ENCODE measurements at places on chromosomes 13 and 19.

DNA sequence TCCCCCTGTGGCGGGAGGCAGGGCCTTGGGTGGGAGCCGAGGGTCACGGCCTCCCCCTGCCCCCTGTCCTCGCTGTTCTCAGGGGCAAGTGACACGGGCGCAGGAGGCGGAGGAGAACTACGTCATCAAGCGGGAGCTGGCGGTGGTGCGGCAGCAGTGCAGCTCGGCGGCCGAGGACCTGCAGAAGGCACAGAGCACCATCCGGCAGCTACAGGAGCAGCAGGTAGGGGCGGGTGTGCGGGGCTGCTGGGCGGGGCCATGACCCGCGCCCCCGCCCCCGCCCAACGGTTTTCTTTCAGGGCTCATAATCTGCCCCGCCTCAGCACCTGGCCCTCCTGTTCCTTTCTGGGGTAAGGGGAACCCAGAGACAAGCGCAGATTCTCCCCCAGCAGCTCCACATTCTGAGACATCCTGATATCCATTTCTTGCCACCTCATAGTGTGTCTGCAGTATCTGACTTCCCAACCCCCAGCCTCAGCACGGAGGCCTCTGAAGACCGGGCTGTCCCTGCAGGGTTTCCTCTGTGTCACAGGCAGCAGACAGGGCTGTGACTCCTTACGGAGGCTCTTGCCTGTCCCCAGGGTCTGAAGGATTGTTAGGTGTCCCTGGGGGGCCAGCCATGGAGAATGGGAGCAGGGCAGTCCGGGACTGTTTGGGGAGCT is 15.9 kb downstream of the PRR36 start:
- DNase-seq = no peak

DNA sequence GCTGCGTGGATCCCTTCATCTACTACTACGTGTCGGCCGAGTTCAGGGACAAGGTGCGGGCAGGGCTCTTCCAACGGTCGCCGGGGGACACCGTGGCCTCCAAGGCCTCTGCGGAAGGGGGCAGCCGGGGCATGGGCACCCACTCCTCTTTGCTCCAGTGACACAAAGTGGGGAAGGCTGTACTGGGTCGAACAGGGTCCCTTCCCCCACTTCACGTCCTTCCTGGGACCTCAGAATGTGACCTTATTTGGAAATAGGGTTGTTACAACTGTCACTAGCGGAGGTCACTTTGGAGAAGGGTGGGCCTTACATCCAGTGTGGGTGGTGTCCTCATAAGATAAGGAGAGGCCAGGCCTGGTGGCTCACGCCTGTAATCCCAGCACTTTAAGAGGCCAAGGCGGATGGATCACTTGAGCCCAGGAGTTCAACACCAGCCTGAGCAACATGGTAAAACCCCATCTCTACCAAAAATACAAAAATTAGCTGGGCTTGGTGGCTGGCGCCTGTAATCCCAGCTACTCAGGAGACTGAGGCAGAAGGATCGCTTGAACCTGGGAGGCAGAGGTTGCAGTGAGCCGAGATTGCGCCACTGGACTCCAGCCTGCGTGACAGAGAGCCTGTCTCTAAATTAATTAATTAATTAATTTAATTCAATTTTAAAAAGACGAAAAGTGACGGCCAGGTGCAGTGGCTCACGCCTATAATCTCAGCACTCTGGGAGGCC is 1.8 kb downstream of the F2RL3 start:
- DNase-seq = no peak

DNA sequence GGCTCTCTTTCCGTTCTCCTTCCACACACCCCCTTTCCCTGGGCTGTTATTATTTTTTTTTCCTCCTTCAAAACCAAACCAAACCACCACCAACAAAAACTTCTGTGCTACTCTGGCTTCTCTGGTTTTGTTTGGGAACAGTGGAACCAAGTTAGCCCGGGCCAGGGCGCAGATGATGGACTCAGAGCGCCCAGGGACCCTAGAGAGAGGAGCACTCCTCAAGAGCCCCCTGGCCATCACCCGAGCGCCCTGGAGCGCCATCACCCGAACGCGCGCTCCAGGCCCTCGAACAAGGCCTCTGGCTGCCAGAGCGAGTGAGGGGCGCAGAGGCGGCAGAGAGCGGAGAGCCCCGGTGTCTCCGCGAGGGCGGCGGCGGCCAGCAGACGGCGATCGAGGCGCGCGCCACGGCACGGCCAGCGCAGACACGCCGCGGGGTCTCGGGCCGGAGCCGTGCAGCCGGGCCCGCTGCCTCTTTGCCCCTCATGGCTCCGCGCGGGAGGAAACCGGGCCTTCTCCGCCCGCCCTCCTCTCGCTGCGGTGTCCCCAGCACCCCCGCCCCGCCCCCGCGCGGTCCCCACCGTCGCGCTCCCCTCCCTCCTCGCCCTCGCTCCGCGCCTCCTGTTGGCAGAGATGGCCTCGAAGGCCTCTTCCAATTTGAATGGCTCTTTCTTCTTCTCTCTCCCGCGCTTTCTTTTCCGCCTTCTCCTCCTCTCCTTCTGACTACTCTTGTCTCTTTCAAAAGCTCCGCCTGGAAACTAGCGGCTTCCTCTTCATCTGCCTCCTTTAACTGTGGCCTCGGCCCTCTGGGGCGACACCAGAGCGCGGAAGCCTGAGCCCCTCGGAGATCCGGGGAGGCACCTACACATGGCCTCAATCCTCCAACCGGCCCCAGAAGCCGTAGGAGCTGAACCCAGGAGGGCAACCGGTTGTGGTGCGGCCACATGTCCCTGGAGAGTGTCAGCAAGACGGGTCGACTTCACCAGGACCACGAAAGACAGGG is 4.1 kb upstream of the SOX1 start:
- no peak for DNase-seq

DNA sequence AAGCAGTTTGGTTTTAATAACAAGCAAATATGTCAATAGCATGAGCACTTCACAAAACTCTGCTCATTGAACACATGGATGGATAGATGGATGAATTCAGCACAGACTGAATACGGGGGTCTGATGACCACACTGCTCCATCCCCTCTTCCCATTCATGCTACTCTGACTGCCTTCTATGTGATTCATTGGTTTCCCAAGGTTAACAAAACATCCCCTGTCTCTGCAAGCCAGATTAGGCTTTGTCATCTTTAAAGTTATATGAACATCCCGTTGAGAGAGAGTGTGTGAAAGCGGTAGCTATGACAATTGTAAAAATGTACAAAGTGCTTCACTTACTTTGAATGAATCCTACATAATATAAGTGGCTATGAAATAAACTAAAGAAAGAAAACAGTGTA is 252.5 kb downstream of the OXGR1 start:
- DNase-seq = no peak

DNA sequence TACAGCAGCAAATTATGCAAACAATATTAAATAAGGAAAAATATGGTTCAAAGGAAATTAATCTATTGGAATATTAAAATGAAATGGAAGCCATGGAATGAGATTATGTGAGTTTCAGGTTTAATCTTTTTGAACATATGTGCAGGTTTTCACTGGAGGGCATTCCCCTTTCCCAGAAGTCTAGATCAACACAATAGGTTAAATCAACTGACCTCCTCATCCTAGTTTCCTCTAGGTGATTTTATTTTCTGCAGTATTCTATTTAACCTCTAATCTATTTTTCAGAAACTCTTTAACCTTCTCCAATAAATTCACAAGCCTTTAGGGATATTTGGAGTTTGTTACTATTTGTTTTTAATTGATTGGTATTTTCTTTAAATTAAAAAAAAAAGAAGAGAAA is 2657.6 kb upstream of the PCDH20 start:
- no peak for DNase-seq

DNA sequence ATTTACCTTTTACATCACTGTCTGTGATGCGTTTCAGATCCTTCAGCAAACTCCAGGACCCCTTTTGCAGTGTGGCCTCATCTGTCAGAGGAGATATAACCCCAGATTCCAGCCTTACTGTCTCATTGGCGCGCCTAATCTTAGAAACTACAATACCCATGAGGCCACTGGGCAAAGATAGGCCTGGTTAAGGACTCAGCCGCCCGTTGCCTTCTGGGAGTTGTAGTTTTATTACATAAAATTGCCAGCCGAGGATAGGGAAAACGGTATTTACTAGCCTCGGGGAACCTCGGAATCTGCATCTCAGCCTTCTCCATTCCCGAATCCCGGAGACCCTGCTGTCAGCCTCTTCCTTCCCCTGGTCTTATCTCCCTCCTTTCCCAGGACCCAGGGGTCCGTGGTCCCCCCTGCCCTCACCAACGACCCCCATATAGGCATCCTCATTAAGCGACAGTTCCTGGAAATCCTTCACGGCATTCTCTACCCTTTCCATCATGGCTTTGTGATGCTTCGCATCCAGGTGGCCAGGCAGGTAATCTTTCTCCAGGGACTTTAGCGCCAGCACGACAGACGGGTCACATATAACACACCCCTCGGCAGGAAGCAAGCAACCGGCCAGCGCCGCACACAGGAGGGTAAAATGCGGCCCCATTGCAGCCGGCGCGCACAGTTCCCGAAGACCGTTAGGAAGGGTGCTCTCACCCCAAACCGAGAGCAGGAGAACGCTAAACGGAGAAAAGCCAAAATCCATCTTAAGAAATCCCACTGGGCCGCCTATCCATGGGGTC is 1.3 kb downstream of the IZUMO1 start:
- DNase-seq = no peak

DNA sequence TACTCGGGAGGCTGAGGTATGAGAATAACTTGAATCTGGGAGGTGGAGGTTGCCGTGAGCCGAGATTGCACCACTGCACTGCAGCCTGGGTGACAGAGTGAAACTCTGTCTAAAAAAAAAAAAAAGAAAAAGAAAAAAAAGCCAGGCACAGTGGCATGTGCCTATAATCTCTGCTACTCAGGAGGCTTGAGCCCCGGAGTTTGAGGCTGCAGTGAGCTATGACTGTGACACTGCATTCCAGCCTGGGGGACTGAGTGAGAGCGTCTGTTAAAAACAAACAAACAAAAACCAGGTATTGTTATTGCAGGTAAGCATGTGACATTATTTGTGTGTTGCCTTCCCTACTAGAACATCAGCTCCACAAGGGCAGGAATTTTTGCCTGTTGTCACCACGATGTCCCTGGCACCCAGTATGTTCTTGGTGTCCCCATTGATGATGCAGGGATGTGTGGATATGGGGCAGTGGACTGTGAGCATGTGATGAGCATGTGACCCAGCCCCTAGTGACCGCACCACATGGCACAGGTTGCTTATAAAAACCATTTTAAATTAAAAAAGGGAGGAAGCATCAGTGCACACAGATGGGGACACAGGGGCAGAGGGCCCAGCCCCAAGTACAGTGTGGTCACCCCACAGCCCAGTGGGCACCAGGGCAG is 1.6 kb upstream of the KANK2 start:
- no peak for DNase-seq

DNA sequence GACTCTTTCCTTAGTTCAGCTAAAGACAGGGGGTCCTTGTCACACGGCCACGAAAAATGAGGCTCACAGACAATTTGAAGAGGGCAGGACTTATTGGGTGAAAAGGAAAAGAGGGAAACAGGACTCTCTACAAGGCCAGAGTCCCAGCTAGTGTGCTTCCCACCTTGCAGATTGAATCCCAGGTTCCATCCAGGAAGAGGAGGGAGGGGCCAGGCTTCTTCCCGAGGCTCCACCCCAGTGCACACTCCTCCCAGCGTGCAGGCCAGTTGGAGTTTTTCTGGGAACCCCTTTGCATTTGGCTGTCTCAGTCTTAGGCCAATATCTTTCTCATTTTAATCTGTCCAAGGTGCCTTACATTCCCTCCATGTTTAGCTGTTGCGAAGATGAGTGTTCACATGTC is 106.8 kb downstream of the DNAJC3 start:
- DNase-seq = no peak

DNA sequence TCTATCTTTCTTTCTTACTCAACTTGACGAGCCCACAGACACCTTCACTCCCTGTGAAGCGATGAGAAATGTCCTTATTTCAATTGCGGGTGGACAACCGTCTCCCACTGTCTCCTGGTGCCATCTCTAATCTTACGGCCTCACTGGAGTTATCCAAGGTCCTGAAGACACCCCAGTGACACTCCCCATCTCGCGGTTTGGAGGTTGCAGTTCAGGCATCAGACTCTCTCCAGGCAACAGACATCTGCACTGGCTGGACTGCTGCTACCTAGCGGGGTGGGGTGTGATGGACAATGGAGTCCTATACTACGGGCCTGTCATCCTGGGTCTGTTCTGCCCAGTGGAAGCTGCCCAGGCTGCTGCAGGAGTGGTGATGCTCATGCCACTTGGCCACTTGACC is 18.3 kb upstream of the IRS2 start:
- DNase-seq = no peak

DNA sequence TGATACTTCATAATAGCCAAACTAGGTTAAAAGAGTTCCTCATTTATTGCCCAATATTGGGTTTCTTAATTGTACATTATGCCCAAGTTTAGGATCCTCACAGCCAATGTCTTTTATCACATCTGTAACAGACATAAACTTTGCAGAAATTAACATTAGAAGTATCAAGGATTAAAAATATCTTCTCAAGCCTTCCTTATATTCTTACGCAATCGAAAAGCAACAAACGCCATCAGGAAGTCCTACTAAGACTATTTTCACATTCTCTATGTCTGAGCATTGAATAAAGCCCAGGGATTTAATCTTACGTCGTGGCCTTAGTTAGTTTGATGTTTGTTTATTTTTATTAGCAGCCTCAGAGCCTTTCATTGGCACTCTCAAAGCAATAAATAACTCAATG is 1660.4 kb upstream of the MIR17HG start:
- DNase-seq = no peak

DNA sequence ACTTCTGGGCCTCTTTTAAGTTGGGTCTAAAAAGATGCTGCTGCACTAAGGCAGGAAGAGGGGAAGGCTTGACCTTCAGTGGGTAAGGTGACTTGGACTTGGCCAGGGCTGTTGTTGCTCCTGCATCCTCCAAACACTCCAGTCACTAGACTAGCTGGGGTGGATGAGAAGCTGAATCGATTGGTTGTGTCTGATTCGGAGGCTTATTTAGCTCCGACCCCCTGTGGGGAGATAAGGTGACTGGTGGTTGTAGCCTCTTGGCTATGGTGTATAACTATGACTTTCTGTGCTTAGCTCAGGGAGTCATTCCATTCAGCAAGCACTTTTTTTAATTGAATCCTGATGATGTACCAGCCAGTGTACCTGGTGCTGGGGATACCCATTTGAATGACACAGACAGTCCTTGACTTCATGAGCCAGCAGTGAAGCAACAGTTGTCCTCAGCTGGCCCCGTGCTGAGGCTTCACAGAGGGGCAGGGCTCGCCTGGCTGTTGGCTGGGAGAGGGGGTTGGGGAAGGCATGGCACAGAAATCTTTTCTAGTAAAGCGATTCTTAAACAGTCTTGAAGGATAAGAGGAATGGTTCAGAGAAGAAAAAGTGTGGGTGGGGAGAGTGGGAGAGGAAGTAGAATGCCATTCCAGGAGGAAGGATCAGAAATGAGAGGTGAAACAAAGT is 9.9 kb downstream of the PCDH8 start:
- DNase-seq = no peak

- DNase-seq = no peak
These were observed 5.8 kb upstream of the ERCC2 start for GRCh38 chr19:45376045-45376724.

GRCh38 chr13:74217811-74218210 is 83.6 kb upstream of the KLF12 start:
- no peak for DNase-seq

All from SIG-M5 (cell line).